ENCODE measurements at places on chromosomes 6 and 20. TPM values are rescaled to one million over a fixed set of nuclear protein-coding genes. Genes with fewer than 3 reads are reported as not detected.

DNA sequence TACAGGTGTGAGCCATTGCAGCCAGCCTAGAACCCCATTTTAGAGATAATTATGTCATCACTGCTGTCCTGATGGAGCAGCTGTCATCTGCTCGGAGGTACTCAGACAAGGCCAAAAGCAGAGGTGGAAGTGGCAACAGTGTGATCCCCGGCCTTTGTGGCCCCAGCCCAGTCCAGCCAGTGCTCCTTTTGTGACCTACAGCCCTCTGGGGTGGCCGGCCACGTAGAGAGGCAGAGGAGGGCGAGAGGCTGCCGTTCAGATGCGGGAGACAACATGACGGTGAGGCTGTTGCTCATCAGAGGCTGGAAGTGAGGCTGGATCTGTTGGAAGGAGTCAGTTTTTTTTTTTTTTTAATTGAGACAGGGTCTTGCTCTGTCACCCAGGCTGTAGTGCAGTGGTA, 32.8 kb downstream of the EFCAB8 start:
- no peaks in the 10 kb centered on the region for H3K27me3 ChIP-seq
- no peak overlapping the region for H3K27ac ChIP-seq
- H3K4me3 ChIP-seq = no peak overlapping the region
- peaks cover 3% of the 10 kb centered on the region for H3K36me3 ChIP-seq

The OXT gene
- 1.5 TPM for total RNA-seq

DNA sequence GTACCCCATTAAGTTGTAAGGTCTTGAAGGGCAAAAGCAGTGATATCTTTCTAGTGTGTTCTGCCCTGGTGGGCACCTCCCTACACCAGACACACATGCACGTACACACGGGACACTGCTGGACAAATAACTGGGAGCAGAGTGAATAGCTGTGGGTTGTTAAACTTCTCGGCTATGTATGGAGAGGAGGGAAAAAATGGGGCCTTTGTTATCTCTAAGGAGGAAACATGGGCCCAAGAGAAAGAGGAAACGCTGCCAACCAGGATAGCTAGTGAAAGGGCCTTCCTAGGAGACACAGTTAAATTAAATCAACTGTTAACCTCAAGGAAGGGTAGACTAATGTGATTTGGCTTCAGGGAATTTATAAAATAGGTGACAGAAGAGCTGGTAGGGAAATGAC, 169.7 kb downstream of the MYLK4 start:
- no peak overlapping the region for H3K4me3 ChIP-seq
- no peaks in the 10 kb centered on the region for H3K36me3 ChIP-seq
- no peak overlapping the region for H3K27ac ChIP-seq
- no peak for DNase-seq

DNA sequence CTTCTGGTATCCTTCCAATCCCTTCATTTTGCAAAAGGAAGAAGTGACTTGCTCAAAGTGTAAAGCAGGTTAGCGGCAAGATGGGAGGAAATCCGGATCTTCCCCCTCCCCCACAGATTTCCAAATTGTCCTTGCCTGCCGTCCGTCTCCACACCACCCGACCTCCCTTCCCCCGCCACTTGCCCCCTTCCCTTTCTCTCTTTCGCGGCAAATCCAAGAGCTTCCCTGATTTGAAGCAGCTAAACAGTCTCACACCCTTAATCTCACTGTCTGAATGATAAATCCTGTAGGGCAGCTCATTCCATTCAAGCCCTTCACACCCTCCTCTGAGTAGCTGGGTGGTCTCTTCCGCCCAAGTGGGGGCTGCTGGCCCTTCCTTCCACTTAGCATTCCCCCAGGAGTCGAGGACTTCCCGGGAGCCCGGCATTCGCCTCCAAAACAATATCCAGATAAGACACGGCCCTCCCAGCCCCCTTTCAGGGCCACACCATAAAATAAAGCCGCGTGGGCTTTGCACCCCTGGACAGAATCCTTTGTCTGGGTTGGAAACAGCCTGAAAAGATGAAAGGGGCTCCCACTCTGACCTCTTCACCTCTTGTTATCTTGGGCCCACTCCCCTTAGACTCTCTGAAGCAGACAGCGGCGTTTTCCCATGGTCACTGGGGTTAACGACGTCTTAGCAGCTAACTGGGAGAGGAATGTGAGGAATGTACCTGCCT, 44.0 kb upstream of the PIM1 start:
- H3K4me3 ChIP-seq = no peak overlapping the region
- no peak for DNase-seq
- H3K27me3 ChIP-seq = peaks cover 15% of the 10 kb centered on the region
- no peak overlapping the region for H3K27ac ChIP-seq
- no peaks in the 10 kb centered on the region for H3K4me1 ChIP-seq

- DNase-seq = peak; percentile 48
- peak overlapping the region; percentile 29 for H3K4me3 ChIP-seq
- H3K36me3 ChIP-seq = no peaks in the 10 kb centered on the region
- peaks cover 5% of the 10 kb centered on the region for H3K27me3 ChIP-seq
- H3K4me1 ChIP-seq = peaks cover 8% of the 10 kb centered on the region
Measured at GRCh38 chr20:1965520-1966351, 28.1 kb downstream of the PDYN start.

DNA sequence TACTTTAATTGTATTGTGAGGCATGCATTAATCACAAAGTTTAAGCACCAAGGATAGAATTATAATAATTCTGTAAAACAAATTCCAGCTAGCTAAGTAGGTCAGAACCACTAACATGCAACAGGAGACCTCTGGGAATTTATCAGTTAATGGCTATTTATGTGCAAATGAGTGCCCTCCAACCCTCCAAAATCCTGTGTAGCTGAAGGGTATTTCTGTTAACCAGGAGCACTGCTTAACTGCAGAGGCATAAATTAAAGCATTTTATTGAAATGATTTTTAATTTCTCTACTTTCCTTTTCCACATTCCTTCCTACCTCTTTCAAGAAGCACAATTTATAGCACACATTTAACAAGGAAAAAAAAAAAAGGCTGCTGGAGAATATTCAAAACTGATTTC, 77.0 kb downstream of the MMS22L start:
- H3K27me3 ChIP-seq = no peaks in the 10 kb centered on the region
- H3K4me3 ChIP-seq = no peak overlapping the region
- H3K27ac ChIP-seq = no peak overlapping the region
- no peak for DNase-seq
- no peaks in the 10 kb centered on the region for H3K36me3 ChIP-seq
- H3K4me1 ChIP-seq = no peaks in the 10 kb centered on the region

The PLCB1 gene
- total RNA-seq = 6.5 TPM

GRCh38 chr6:102085257-102085656, 691.7 kb downstream of the GRIK2 start:
- H3K27ac ChIP-seq = no peak overlapping the region
- H3K27me3 ChIP-seq = no peaks in the 10 kb centered on the region
- no peak for DNase-seq
- no peaks in the 10 kb centered on the region for H3K4me1 ChIP-seq
- H3K4me3 ChIP-seq = no peak overlapping the region
- H3K36me3 ChIP-seq = no peaks in the 10 kb centered on the region

GRCh38 chr6:164927288-164928056, 381.9 kb downstream of the C6orf118 start:
- H3K4me1 ChIP-seq = no peaks in the 10 kb centered on the region
- H3K27me3 ChIP-seq = no peaks in the 10 kb centered on the region
- H3K4me3 ChIP-seq = no peak overlapping the region
- peak; percentile 40 for DNase-seq
- H3K36me3 ChIP-seq = no peaks in the 10 kb centered on the region

The MTHFD1L gene
- total RNA-seq = 34.2 TPM

DNA sequence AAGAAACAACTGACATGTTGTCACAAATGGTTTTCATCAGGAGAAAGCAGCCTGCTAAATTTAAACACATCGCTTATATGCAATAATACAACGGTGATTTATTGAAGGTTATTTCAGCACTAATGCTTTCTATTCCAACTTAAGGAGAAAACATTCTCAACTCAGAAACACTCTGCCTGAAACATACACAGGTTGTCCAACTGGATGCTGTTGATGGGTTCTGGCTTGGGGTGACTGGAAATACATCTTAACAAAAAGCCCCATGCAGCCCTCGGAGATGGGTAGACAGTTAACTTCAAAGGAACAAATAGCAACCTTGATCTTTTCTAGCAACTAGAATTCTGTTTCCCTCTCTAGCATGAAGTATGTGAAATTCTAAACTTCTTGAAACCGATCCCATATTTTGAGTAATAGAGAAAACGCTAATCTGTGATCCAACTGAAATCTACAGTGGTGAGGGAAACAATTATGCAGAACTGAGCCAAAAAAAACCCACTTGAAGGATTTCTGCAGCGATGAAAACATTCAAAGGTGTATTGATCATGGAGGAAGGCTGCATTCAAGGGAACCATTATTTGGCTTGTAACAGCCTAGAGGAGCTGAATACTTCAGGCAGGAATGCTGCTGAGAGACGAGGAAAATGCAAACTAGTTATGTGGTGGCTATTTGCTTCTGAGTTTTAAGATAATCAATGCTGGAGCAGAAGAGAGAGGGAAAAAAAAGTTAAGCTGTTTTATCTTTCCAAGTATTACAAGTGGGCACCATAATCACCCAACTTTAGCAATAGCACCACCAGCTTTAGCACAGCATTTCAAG, 6.9 kb downstream of the ZMYND8 start:
- peaks cover 65% of the 10 kb centered on the region for H3K4me1 ChIP-seq
- H3K36me3 ChIP-seq = peaks cover 8% of the 10 kb centered on the region
- no peak for DNase-seq
- H3K27me3 ChIP-seq = no peaks in the 10 kb centered on the region

DNA sequence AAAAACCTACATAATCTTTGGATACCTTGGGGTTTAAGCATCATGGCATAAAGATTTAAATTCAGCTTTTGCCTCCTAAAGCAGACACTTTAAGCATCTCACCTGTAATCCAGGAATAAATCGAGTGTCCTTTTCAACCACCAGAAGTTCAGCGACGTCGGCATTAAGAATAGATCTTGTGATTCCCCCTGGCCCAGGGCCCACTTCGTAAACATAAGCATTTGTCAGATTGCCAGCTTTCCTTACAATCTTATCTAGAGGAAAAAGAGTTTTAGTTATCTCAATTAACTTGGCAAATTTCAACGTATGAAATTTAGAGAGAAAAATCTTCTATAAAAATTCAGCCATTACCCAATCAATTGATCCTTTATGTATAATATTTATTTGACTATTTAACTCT, 3.2 kb downstream of the TFB1M start:
- no peaks in the 10 kb centered on the region for H3K27me3 ChIP-seq
- peaks cover 12% of the 10 kb centered on the region for H3K4me1 ChIP-seq
- peaks cover 20% of the 10 kb centered on the region for H3K36me3 ChIP-seq
- H3K4me3 ChIP-seq = no peak overlapping the region
- H3K27ac ChIP-seq = no peak overlapping the region

All from T-cell (primary cell).